Activated T-cell treated with anti-CD3 and anti-CD28 coated beads, Interleukin-2, amount 50 U/mL, for 4 hours (primary cell): ENCODE measurements at places on chromosomes 3 and 15. TPM values are rescaled to one million over a fixed set of nuclear protein-coding genes. Genes with fewer than 3 reads are reported as not detected.

Gene SCAMP5
- total RNA-seq = 0.90 TPM

Gene MESP2
- total RNA-seq = not detected

Gene SLC28A2
- total RNA-seq = not detected

Gene PPIP5K1
- total RNA-seq = 30.8 TPM

Gene DUOXA2
- not detected for total RNA-seq

Gene GOLGA8K
- total RNA-seq = 0.11 TPM

Gene RAB6B
- total RNA-seq = 0.63 TPM

Gene TMEM108
- not detected for total RNA-seq

Gene PRR20G
- not detected for total RNA-seq

Gene CMTM8
- 4.7 TPM for total RNA-seq

Gene VEPH1
- total RNA-seq = 0.21 TPM

Gene RPL32
- 2,461 TPM for total RNA-seq

Gene SH3GL3
- total RNA-seq = not detected

Gene CFAP91
- total RNA-seq = 0.29 TPM

Gene AADACL2
- not detected for total RNA-seq

Gene CCR2
- 0.18 TPM for total RNA-seq

Gene SLC7A14
- not detected for total RNA-seq

Gene ARNT2
- not detected for total RNA-seq

Gene POLQ
- 2.9 TPM for total RNA-seq

Gene ARRDC4
- 3.3 TPM for total RNA-seq

Gene GNAT1
- not detected for total RNA-seq

Gene ABI3BP
- total RNA-seq = not detected

Gene ZNF774
- total RNA-seq = 1.0 TPM

Gene CEP19
- 3.4 TPM for total RNA-seq

Gene GMNC
- total RNA-seq = not detected

Gene CSPG4
- not detected for total RNA-seq

Gene SRGAP3
- 2.0 TPM for total RNA-seq

Gene PLAAT1
- total RNA-seq = not detected

Gene CASR
- total RNA-seq = not detected

Gene CP
- 0.43 TPM for total RNA-seq
